Stimulated activated CD4-positive, alpha-beta T cell treated with anti-CD3 and anti-CD28 coated beads, Interleukin-12 subunit alpha, Interleukin-12 subunit beta, amount 100 ng/mL, for 4 hours (primary cell): ENCODE measurements at places on chromosomes 5 and 9.

DNA sequence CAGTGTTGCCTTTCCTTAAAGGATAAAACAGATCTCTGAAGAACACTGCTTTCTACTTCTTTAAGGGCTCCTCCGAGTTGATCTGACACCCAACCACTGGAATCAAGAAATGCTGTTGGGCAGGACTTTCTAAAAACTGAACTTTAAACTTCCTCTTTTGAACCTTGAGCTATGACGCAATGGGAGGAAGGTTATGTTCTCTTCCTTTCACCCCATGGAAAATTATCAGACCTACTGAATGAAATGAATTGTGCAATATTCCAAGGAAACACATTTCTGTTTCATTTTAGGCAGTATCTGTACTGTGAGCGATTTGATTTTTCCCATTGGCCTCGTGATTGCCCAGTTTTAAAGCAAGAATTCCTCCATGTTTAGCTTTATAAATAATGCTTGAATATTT, 206.0 kb upstream of the PRR16 start:
- DNase-seq: no peak

DNA sequence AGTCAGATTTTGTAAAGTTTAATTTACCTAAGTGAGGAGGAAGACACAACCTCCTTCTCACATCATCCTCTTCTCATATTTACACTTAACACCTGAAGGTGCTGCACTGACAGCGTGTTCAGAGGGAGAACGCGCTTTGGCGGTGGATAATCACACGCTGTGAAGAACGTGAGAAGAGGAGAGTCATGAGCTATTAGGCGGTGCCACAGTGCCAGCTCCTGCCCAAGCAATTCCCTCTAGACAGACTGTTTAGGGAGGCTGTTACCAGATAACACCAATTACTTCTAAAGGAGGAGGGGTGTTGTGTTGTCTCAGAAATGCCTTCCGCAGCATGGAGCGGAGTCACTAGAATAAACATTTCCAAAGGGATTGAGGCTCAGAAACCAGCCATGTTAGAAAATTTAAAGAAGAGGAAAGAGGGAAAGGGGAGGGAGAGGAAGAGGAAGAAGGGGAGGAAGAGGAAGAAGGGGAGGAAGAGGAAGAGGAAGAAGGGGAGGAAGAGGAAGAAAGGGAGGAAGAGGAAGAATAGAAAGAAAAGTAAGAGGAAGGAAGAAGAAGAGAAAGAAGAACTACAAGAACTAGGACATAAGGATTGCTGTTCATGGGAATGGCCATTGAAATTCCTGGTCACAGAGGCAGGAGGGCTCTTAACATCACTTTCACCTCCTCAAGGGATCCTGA, 37.3 kb upstream of the WWC1 start:
- DNase-seq: no peak

DNA sequence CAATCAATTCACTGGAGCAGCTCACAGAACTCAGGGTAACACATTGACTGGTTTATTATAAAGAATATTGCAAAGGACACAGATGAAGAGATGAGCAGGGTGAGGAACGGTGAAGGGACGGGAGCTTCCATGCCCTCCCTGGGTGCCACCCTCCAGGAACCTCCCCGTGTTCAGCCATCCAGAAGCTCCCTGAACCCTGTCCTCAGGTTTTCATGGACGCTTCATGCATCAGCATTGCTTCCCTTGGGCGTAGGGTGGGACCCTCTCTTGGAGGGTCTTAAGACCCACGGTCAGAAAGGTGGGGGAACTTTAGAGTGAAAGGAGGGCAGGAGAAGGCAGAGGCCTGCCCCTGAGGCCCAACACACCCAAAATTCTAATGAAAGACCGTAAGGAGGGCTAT, 12.8 kb downstream of the LAMC3 start:
- DNase-seq: no peak

DNA sequence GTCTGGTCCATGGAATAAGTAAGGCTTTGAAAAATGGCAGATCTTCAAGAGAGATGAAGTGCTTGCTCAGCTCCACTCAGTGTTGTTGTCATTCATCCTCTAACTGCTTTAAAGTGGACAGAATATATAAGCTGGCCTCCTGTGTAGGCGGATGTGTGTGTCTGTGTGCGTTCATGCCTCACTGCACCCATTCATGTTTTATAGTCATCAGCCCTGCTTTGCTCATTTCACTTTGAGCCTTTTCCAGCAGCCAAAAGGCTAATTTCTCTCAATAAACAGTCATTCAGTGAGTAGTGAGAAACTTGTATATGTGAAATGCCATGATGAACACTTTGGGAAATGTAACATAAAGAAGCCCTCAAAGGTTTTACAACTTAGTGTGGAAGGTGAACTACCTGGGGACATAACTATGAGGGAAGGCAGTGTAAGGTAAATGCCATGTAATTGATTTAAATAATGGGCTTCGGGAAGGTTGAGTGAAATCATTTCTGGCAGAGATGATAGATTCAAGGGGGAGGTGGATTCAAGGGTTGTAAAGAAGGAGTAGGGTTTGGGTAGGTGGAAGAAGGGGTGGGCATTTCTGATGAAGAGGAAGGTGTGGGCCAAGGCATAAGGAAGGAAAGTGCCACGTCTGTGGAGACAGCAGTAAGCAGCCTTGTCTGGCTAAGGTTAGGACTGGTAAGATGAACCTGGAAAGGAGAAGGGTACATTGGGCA, 15.7 kb downstream of the TTC23L start:
- DNase-seq: no peak

DNA sequence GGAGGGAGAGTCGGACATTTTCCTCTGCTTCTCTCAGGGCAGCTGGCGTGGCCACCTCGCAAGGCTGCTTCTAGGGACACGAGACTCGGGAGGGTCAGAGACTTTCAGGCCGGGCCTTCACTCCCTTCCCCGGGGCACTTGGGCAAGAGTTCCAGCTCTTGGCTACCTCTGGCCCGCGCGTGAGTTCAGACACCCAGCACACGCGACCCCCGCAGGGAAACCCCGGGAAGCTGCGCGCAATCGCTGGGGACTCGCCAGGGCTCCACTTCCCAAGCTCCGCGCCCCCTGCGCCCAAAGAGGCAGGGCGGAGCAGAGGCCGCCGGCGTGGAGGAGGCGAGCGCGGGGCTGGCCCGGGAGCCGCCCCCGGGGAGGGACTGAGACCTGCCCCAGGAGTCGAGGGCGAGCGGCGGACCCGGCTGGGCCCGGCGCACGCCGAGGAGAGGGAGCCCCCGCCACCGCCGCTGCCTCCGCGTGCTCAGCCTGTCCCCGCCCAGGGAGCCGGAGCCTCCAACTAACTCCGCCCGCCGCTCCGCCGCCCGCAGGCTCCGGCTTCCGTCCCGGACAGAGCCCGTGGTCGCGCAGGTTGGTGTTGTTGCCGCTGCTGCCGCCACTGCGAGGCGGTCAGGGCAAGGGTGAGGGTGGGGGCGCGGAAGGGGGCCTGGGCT, at the start of gene PAM:
PAM (plus strand) TSS at position 539 of the 665 bp plus-strand sequence. CDS start 110,891 bp downstream, outside the sequence.
- DNase-seq: peak; percentile 78

DNA sequence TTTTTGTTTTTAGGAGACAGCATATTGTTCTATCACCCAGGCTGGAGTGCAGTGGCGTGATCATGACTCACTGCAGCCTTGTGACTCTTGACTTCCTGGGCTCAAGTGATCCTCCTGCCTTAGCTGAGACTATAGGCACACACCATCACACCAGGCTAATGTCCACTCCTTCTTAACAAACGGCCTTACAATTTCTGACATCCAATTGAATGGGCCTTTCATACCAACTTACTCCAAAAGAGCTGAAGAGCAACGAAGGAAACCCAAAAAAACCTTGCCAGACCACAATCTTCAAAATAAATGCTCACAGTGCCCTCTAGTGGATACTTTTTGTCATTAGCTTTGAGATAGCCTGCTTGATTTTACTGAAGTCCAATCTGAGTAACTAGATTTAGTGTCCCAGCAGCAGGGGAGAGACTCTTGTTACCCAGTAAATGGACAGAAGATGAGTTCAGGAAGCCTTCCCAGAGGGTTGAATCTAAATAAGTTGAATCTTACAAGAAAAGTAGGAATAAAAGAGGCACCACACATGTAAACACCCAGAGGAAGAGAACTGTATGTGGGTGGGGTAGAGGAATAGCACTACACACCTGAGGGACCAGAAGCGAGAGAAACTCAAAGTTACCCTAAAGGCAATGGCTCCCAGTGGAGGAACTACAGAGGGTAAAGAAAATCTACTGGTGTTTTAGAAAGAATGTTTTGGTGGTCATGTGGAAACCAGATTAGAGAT, 9.3 kb downstream of the ZNF622 start:
- DNase-seq: no peak

GRCh38 chr5:68080282-68081050, 135.1 kb upstream of the PIK3R1 start:
- no peak for DNase-seq
